ENCODE measurements at places on chromosomes 1 and 21.

DNA sequence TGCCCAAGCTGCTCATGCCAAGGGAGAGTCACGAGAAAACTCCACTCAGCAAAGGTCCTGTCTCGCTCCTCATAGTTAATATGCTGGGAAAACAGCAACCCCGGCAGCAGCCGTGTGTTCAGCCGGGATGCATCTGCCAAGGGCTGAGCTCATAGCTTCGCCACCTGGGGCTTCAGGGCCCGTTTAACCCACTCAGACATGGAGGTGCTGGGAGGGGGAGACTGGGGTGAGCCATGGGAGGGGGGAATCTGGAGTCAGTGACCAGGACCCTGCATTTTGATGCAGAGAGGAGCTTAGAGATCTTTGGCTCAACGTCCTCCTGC, 283.4 kb downstream of the PTPRU start:
- DNase-seq, result no peak

DNA sequence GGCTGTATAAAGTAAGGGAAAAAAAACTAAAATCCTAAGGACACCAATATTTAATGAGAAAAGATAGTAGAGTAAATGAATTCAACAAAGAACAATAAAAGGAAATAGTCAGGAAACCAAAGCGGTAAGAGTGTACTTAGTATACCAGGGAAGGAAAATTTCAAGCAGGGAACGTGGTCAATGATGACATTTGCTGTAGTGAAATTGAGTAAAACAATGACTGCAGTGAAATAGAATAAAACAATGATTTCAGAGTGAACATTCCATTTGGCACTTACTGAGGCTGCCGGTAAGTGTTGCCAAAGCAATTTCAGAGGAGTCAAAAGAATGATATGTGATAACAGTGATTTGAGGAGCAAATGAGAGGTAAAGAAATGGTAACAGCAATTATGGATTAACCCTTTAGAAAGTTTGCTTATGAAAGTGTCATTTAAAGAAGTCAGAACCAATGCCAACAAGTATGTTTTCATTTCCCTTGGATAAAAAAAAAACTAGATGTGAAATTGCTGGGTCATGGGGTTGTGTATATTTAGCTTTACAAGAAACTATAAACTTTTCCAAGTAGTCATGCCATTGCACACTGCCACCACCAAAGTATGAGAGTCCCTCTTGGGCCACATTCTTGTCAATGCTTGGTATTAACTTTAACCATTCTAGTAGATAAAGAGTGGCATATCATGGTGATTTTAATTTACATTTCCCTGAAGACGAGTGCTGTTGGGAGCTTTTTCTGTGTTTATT, 50.5 kb downstream of the VCAM1 start:
- no peak for DNase-seq

- DNase-seq, result no peak
Observed at GRCh38 chr1:94951046-94951445, 24.1 kb upstream of the CNN3 start.

DNA sequence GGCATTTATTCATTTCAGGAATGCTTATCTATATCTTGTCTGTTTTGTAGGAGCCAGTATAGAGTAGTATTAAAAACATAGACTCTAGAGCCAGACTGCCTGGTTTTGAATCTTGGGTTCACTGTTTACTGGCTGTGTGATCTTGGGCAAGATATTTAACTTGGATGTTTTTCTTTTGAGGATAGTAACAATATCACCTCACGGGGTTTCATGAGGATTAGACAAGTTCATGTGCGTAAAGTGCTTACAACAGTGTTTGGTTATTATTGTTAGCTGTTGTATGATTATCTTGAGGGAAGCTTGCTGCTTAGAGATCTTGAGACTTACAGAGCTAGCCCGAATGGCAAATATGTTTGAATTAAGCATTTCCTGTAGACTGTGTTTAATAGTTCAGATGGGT, 40.2 kb downstream of the WNT4 start:
- no peak for DNase-seq

GRCh38 chr1:67019600-67020136, 34.3 kb downstream of the SLC35D1 start:
- no peak for DNase-seq

DNA sequence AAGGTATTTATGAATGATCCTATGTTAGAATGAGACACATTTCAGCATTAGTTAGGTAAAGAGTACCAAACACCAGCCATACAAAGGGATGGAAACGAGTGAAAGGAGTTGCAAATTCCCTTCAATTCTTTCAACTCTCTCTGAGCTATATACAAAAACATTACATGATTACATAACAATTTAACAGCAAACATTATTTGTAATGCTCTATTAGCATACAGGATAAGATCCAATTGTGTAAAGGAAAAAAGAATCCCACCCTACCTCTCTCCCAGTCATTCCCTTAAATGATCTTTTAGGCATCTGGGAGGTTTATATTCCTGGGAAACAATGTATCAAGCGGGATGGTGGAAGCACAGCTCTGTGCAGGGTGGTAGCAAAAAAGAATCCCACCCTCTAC, 117.9 kb downstream of the RHOU start:
- DNase-seq, result no peak

GRCh38 chr1:108053270-108054013, 88.5 kb upstream of the VAV3 start:
- no peak for DNase-seq

DNA sequence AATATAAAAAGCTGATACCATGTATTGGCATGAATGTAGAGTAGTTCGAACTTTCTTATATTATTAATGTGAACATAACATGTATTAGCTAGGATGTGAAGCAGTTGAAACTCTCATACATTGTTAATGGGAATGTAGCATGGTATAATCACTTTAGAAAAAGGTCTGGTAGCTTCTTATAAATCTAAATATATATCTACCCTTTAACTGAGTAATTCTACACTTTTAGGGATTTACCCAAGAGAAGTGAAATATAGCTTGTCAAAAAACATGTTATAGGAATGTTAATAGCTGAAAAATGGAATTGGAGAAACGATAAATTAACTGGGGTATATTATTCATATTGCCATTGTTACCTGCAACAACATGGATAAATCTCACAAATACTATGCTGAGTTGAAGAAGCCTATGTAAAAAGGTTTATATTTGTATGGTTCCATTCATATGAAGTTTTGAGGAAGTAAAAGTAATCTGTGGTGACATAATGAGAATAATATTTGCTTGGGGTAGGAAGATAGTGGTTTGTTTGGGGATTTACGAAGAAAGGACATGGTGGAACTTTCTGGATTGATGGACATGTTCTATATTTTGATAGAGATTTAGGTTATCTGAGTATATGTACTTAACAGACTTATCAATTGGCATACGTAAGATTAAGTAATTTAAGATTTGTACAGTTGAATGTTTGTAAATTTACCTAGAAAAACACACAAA, 76.6 kb downstream of the MAST2 start:
- DNase-seq, result no peak

DNA sequence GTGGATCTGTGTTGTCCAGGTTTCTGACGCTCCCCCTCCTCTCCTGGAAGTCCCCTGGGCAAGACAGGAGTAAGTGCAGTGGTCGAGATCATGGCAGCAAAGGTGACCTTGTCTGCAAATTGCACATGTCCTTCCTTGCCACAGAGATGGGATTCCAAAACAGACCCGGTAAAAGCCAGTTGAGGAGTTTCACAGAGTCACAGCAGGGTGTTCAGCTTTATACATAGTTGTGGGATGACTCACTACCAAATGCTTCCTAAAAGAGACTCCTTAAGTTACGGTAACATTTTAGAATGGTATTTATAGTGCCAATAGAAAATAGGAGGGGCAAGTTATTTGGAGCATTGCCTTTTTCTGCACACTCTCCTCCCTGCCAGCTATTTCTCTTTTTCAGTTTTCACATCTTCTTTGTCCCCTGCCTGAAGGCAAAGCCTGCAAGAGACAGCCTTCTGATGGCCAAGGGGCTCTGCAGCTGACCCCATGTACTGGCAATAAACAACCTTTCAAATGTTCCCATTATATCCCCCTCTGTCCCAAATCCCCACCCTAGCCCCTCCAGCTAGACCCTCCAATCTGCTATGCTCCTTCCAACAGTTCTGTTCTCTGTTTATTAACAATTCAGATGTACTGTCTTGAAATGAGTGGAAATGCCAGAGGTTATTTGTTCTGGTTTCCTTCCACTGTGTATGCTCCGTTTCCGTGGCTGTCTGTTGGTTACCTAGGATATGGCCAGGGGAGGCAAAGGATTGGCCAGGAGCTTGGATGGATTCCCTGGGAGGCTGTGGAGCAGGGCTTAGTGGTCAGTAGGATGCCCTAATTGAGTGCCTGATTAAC, 115.0 kb downstream of the TGFB2 start:
- DNase-seq, result no peak

GRCh38 chr1:46481961-46482360, 7.7 kb upstream of the DMBX1 start:
- DNase-seq, result no peak

DNA sequence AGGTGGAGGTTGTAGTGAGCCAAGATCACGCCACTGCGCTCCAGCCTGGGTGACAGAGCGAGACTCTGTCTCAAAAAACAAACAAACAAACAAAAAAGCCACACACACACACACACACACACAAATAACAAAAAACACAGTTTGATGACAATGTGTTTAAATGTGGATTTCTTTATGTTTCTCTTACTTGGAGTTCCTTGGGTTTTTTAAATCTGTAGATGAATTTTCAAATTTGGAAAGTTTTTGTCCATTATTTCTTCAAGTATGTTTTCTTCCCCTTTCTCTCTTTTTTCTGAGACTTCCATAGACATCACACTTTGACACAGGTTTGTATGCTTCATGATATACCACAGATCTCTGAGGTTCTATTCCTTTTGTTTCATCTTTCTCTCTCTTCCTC, 12.1 kb upstream of the PPIE start:
- no peak for DNase-seq

DNA sequence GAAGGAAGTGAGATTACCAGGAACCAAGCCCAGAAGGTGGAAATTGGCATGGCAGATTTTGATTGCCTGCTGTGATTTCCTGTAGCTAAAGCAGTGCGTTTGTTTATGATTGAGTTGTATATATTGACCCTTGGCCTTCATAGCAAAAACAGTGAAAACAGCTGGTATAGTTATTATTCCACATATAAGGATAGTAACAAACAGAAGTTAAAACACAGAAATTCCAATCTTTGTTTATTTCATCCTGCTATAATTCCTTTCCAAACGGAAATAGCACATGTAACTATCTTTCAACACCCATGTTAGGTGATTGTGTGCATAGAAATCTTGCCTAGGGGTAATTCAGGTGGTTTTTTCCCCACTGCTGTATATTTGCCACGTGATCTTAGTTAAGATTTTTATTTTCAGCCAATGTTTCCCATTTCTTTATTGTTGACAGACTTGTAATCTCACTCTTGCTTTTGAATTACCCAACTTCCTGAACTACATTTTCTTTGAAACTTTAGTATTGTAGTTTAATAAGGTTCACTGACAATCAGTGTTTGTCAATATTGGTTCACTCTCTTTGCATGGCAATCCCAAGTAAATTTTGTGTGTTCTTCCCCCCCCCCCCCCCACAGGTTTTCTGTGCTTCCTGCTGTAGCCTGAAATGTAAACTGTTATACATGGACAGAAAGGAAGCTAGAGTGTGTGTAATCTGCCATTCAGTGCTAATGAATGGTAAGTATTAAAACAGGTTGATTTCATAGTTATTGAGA, 102.7 kb downstream of the CC2D1B start:
- no peak for DNase-seq

- DNase-seq, result no peak
Observed at GRCh38 chr1:78830321-78830720, 176.2 kb downstream of the ADGRL4 start.

DNA sequence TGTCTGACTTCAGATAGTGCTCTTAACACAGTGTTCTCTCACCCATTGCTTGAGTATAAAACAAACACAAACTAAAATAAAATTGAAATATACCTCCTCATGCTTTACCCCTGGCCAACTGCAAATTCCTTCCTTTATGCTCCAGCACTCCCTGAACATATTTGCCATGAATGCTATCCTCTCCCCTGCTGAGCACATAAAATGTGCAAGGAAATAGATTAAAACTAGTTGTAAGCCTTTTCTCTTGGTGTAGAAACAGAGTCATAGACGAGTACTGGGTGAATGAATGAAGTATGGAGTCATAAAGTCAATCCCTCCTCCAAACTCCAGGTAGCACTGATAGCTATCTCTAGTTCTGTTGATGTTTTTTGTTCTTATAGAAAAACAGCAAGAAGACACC, 2.6 kb downstream of the GPR161 start:
- no peak for DNase-seq

DNA sequence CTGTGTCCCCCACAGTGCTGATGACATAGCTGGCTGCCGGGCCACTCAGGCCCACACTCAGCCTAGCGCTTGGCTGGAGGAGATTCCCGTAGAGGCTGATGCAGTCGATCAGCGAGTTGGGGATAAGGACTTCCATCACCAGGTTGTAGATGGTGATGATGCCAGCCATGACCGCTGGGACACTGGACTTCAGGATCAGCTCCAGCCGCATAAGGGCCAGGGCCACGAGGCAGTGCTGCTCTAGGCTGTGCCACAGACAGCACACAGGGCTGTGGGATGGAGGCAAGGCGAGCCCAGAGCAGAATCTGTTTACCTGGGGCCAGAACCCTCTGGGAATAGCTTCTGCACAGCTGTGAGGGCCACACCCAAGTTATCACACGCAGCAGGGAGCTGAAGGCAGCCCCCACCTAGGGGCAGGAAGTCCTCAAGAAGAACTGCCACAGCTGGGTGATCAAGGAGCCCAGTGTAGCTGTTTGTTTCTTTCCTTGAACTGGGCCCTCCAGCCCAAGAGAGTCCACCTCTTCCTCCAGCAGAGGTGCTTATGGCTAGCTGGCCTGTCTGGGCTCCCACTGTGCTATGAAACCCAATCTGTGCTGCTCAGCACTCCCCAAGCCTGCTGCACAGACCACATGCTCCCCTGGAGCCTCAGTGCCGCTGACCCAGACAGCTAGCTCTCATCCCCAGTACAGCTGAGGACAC, 6.2 kb downstream of the SLC2A1 start:
- DNase-seq, result no peak

- no peak for DNase-seq
Observed at GRCh38 chr1:203278885-203279406, 26.4 kb upstream of the BTG2 start.

GRCh38 chr1:20682571-20683236, 21.5 kb upstream of the DDOST start:
- DNase-seq, result peak; percentile 64

- DNase-seq, result peak; percentile 85
Observed at GRCh38 chr1:26833432-26834405, 7.2 kb downstream of the ZDHHC18 start.

DNA sequence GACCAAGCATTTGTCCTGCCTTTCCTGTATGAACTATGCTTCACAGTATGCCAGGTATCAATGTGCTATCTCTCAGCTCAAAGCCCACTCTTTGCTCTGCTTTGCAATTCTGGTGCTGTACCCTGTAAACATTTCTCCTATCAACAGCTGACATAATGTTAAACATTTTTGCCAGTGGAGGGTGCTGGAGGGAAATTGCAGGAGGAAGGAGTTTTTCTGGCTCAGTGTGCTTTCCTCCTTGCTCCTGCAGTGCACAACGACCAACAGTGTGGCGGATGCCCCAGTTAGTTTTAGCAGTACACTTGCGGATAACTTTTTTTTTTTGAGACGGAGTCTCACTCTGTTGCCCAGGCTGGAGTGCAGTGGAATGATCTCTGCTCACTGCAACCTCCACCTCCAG, 67.1 kb upstream of the PTGFRN start:
- no peak for DNase-seq

GRCh38 chr1:60036856-60037460, 36.6 kb downstream of the C1orf87 start:
- DNase-seq, result no peak
